ENCODE measurements at places on chromosomes 12 and 14.

DNA sequence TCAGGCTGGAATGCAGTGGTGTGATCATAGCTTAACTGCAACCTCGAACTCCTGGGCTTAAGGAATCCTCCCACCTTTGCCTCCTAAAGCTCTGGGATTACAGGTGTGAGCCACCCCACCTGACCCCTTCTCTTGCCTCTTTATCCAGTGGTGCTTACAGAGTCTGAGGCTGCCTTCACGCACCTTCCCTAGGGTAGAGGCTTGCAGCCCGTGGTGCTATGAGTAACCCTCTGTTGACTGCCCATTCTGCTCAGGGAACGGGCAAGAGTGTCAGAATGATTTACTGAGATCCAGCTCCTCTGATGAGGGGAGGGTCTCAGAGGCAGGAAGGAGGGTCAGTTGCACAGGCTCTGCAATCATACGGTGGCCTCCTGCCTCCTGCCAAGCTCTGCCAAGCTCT lies 125.1 kb upstream of the TBX3 start:
- no peak for DNase-seq

DNA sequence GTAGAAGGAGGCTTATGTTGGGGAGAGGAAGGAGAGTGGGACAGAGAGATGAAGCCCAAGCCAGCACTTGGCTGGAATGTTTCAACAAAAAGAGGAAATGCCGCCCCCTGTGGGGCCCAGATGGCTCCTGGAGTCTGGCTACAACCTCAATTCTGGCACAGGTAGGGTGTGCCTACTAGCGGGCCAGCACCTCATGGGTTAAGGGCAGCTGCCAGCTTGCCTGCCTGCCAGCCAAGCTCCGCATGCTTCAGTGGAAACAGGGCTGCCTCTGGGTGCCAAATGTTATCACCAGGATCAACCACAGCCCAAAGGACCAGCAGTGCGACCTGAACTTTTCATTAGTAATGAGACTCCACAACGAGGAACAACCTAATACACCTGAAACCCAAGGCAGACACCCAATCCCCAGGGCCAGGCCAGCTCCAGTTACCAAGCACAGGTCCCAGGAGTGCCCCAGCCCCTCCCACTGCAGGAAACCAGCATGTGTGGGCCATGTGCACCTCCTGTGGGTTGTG lies 11.3 kb downstream of the RAB15 start:
- no peak for DNase-seq

GRCh38 chr14:21095430-21096205 lies 2.8 kb downstream of the ZNF219 start:
- no peak for DNase-seq

GRCh38 chr12:102479099-102479885 lies 1.1 kb downstream of the IGF1 start:
- no peak for DNase-seq

DNA sequence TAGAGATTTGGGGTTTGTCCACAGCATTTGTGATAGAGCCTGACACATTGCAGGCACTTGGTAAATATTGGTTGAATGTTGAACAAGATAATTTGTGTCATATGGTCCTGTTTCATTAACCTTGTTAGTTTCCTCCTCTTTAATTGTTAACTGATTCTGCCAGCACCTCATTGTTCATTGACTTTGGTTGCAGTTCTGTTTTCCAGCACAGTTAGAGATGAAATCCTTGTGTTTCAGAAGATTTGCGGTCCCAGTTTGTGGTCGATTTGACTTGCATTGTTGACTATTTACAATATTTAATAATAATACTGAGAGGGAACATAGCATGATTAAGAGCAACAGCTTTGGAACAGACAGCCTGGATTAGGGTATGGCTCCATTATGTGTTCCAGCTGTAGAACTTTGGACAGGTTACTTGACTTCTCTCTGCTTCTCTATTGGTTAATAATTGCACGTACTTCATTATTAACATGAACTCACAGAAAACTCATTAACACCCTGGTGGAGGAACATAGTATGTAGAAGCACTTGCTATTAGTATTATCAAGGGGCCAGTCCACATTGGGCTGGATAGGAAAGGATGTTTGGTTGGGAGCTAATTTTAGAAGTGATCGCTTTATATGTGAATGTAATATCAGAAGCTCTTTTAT lies 8.7 kb downstream of the DRAM1 start:
- DNase-seq: no peak

DNA sequence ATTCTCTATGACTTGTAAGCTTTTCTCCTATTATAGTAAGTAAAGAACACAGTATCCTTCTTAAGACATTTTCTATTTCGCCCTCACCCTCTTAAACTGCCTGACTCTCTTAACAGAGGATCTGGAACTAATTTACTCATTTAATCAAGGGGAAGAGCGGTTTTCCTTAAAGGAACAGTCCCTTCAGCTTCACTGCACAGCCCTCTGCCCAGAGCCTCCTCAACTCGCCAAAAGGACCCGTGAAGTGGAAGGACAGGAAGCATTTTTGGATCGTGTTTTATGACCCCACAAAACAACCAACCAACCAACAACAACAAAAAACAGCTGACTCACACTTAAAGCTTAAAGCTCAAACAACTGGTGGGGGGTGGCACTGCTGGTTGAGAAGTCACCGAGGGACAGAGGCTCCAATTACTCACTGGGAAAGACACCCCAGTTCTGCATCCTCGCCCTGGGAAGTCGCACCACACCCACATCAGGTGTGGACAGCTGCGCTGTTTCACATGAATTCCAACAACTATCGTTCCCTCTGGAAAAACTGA lies 35.7 kb downstream of the NID2 start:
- DNase-seq: no peak

DNA sequence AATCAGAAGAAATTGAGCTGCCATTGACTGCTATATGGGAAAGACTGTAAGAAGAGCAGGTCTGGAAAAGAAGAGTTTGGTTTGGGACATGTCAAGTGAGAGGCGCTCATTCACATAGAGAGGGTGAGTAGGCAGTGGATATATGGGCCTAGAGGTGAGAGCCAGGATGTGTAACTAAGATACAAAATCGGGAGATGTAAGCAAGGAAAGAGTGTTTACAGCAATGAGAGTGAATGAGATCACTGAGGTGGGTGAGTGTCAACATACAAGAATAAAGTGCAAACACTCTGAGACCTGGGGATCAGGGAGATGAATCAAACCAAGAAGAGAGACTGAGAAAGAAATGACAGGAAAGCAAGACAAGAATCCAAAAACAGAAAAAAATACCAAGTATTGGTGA lies 58.0 kb upstream of the RTRAF start:
- DNase-seq: no peak
